SJCRH30 (cell line): ENCODE measurements at places on chromosomes 6 and 20.

GRCh38 chr6:168188369-168189199 lies 109.6 kb upstream of the FRMD1 start:
- DNase-seq = no peak

- no peak for DNase-seq
These were observed 17.6 kb upstream of the IFNGR1 start for GRCh38 chr6:137236581-137237355.

GRCh38 chr6:157774153-157775135 lies 48.6 kb upstream of the SNX9 start:
- DNase-seq = no peak

DNA sequence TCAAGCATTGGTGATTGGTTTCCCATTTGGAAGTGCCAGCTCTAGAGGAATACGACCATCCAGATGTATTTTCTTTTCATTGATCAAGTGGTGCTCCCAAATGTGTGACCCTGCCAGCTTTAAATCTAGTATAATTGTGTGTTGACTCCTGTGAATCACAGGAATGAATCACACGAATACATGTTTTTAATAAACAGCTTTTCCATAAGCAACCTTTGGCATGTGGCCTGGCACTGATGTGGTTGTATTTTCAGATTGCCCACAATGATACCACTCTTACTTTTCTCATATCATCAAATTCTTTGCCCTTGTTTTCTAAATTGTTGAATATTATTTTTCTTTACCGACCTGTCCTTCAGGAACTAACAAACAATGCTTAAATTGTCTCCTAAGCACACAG lies 367 bp downstream of the GSTA3 start:
- no peak for DNase-seq

GRCh38 chr6:142752348-142752747 lies 192.6 kb downstream of the HIVEP2 start:
- no peak for DNase-seq

- DNase-seq = no peak
These were observed 2.4 kb upstream of the GNMT start for GRCh38 chr6:42958125-42958524.

DNA sequence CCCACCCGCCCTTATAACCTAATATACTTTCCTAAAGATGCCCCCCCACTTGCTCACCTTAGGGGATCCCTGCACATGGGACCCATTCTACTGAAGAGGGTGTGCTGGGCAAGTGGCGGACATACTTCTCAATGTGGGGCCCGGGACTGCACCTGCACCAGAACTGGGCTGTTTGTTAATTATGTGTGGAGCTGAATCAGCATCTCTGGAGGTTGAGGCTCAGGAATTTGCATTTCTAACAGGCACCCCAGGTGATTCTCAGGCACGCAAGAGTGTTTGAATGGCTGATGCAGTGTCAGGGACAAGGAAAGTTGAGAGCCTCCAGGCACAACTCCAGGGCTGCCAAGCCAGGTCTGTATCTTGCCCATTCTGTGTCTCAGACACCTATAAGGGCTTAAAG lies 8.9 kb upstream of the PTPRT start:
- DNase-seq = no peak
